NCI-H446 (cell line): ENCODE measurements at places on chromosomes 4 and X.

DNA sequence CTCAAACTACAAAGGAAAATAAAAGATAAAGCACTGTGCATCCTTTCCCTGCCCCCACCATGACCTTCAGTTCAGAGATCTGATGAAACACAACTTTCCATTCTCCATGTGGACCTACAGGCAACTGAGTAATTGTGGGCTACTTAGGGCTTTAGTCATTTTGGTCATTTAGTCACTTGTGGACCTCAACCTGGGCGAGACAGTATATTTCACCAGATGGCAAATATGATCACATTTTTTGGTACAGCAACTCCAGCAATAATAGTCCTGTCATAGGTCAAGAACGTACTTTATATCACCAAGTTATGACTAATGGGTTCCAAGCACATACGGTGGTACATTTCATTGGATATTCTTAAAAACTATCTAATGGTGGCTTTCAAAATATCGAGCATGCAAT lies 141.2 kb downstream of the PDGFC start:
- DNase-seq: no peak

DNA sequence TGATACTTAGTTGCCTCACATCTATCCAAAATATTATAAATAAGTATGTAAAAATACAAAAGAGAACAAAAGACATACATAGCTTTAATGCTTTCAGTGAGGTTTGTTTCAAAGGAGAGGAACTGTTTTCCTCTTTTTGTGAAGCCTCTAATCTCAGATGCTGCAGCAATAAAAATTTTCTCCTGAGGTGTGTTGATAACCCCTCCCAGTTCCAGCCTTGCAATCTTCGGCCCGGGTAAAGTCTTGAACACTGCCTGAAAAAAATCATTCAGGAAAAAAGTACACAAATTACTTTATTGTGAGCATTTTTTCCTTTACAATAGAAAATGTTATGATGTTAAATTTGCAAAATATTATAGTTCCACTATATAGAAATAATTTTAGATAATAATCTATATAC lies 8.8 kb downstream of the BBS7 start:
- no peak for DNase-seq

- DNase-seq: no peak
These were observed 849 bp downstream of the MID1 start for GRCh38 chrX:10619425-10620046.

- no peak for DNase-seq
These were observed 239.9 kb upstream of the DKK2 start for GRCh38 chr4:107276052-107276451.
